MCF 10A (cell line): ENCODE measurements at places on chromosomes 4 and X. TPM values are rescaled to one million over a fixed set of nuclear protein-coding genes. Genes with fewer than 3 reads are reported as not detected.
A peak's percentile ranks its signal among the peaks of the same experiment; 100 is the strongest.

The ARAF gene
- total RNA-seq: 53.2 and 63.5 TPM in 2 replicates

DNA sequence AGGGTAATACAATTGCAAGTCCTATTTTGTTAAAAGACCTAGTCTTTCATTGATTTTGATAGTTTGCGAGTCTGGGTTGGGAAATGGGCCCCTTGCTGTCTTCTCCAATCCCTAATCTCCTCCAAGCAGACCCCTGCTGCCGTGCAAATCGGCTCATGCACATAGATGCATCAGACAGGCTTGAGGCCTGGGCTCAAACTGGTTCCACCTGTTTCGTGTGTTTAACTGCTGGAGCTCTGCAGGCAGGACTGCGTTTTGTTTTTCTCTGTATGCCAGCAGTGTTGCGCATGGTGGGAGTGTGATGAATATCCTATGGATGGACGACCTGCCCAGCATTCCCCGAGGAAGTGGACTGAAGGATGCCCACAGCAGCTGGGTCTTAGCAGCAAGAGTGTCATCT, 133.9 kb downstream of the PDGFRA start:
- no peak for DNase-seq
- H3K4me1 ChIP-seq: no peaks in the 10 kb centered on the region
- peaks cover 2% of the 10 kb centered on the region for H3K27me3 ChIP-seq
- H3K36me3 ChIP-seq: peaks cover 6% of the 10 kb centered on the region

- no peak overlapping the region for H3K4me3 ChIP-seq
- H3K4me1 ChIP-seq: peaks cover 35% of the 10 kb centered on the region
- peaks cover 12% of the 10 kb centered on the region for H3K36me3 ChIP-seq
- no peak overlapping the region for H3K27ac ChIP-seq
- DNase-seq: no peak
- H3K27me3 ChIP-seq: no peaks in the 10 kb centered on the region
Observed at GRCh38 chr4:78660559-78660958, 109.0 kb downstream of the ANXA3 start.

DNA sequence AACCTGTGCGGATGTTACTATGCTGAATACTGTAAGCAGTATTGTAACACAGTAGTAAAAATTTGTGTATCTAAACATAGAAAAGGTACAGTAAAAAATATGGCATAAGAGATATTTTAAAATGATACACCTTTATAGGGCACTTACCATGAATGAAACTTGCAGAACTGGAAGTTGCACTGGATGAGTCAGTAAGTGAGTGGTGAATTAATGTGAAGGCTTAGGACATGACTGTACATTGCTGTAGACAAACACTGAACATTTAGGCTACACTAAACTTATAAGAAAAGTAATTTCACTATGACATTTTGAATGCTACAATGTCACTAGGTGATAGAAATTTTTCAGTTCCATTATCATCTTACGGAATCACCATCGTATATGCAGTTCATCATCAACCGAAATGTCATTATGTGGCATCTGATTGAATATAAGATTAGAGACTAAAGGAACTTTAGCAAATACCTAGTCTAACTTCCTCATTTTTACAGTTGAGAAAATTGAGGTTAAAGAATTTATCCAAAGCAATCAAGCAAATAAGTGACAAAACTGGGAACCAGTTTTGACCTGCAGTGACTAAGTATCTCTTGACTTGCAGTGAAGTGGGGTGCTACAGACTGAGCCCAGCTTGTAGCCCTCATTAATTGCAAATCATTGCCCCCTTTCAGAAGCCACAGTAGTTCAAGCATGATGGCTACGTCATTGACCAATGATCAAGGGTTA, 55.3 kb downstream of the EGF start:
- no peak overlapping the region for H3K4me3 ChIP-seq
- DNase-seq: peak; percentile 13
- no peaks in the 10 kb centered on the region for H3K4me1 ChIP-seq
- no peaks in the 10 kb centered on the region for H3K27me3 ChIP-seq
- no peak overlapping the region for H3K27ac ChIP-seq

DNA sequence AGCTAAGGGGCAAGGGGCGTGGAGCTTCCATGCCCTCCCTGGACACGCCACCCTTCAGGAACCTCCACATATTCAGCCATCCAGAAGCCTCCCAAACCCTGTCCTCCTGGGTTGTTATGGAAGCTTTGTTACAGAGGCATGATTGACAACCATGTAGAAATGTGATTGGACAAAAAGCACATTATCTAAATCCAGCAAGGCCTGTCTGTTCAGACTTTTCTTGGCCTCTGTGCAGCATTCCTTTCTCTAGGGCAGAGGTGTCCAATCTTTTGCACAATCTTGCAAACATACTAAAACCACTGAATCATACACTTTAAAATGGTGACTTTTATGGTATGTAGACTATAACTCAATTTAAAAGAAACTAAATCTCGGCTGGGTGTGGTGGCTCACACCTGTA, 12.7 kb downstream of the STEEP1 start:
- H3K4me1 ChIP-seq: no peaks in the 10 kb centered on the region
- no peak overlapping the region for H3K27ac ChIP-seq
- H3K27me3 ChIP-seq: no peaks in the 10 kb centered on the region
- H3K4me3 ChIP-seq: no peak overlapping the region
- peak; percentile 2 for DNase-seq

GRCh38 chrX:97074400-97074799, 190.7 kb downstream of the RPA4 start:
- H3K4me1 ChIP-seq: no peaks in the 10 kb centered on the region
- no peak for DNase-seq
- no peak overlapping the region for H3K4me3 ChIP-seq
- H3K27ac ChIP-seq: no peak overlapping the region
- H3K27me3 ChIP-seq: peaks cover 46% of the 10 kb centered on the region

The DOK7 gene
- 1.1 and 5.3 TPM in 2 replicates for total RNA-seq

DNA sequence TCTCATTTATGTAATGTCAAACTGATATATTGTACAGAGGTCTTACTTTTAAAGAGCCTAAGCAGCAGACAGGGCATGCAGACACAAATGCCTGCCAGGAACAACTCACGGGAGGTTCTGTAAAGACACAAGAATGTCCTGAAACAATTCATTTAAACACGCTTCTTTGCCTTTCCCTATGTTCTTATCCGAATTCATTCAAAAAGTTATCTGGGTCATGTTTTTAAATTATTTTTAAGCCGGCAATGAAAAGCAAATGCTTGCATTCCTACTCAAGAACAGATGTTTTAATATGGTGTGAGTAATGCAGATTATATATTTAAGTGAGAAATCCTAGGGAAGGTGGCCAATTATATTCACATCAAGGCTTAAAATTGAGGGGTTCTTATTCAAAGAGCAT, 192.6 kb downstream of the PDGFC start:
- H3K36me3 ChIP-seq: peaks cover 7% of the 10 kb centered on the region
- H3K27ac ChIP-seq: peak overlapping the region; percentile 52
- H3K4me1 ChIP-seq: peaks cover 47% of the 10 kb centered on the region
- no peak for DNase-seq
- no peak overlapping the region for H3K4me3 ChIP-seq

DNA sequence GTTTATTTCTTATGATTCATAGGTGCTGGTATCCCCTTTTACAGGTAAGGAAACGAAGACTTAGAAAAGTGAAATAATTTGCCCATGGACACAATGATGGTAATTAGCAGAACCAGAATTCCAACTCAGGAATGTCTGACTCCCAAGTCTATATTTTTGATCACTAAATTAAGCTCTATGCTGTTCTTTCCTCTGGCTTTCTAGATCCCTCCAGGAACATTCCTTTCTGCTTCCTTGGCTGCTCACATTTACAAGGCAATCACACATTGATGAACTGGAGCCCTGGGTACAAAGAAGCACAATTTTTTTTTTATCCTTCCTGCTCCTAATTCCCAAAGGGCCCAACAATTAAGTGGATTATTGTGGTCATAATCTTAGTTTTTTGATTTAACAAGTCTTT, 7.0 kb upstream of the CDKN2AIP start:
- peaks cover 10% of the 10 kb centered on the region for H3K36me3 ChIP-seq
- H3K4me3 ChIP-seq: no peak overlapping the region
- no peak overlapping the region for H3K27ac ChIP-seq
- peaks cover 9% of the 10 kb centered on the region for H3K4me1 ChIP-seq
- H3K27me3 ChIP-seq: no peaks in the 10 kb centered on the region
- no peak for DNase-seq

DNA sequence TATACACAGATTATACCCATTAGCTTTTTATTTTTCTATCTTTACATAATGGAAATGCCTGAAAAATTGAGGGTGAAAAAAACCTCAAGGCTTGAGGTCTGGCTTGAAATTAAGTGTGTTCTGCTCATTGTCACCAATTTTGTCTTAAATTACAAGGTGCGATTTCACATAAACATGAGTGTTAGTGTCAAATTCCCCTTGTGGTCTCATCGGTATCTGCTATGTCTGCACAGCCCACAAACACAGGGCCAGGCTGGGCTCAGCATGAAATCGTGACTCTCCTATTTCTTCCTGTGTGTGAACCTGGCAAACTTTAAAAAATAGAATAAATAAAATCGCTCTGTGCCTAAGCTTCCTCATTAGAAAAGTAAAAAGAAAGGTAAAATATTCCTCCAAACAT, 109.1 kb downstream of the CRLF2 start:
- no peak overlapping the region for H3K4me3 ChIP-seq
- no peak overlapping the region for H3K27ac ChIP-seq
- H3K36me3 ChIP-seq: no peaks in the 10 kb centered on the region
- DNase-seq: no peak
- no peaks in the 10 kb centered on the region for H3K27me3 ChIP-seq

DNA sequence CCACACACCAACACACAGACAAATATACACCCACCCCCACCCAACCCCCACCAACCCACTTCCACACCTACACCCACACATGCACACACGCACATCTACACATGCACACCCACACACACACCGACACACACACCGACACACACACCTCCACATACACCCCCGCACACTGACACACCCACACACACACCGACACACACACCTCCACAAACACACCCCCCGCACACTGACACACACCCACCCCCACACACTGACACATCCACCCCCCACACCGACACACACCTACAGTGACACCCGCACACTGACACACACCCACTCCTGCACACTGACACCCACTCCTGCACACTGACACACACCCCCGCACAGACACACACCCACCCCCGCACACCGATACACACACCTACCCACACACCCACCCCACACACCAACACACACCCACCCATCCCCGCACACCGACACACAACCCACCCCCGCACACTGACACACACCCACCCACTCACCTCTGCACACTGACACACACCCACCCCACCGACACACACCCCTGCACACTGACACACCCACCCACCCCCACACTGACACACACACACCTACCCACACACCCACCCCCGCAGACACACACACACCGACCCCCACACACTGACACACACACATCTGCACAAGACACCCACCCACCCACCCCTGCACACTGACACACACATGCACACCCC, 31.1 kb downstream of the FGFRL1 start:
- no peak for DNase-seq
- no peak overlapping the region for H3K27ac ChIP-seq
- H3K4me3 ChIP-seq: no peak overlapping the region
- no peaks in the 10 kb centered on the region for H3K27me3 ChIP-seq

- H3K36me3 ChIP-seq: no peaks in the 10 kb centered on the region
- peaks cover 34% of the 10 kb centered on the region for H3K27me3 ChIP-seq
- H3K4me1 ChIP-seq: no peaks in the 10 kb centered on the region
- DNase-seq: peak; percentile 35
Observed at GRCh38 chrX:69597399-69597798, 18.5 kb upstream of the EDA start.

DNA sequence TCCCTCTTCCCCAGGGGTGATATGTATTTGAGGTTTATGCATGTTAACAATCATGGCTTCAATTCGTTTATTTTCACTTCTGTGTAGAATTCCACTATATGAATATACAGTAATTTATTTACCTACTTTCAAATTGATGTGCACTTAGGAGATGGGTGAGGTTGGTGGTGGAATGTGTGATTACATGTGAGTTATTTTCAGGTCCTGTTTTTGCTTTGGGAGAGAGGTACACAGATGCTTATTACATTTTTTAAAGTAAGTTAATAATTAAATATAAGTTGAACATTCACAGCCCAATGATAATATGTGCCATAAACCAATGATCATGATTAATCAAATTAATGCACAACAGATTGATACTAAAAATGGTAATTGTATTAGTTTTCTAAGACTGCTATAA, 79.5 kb downstream of the SPRY1 start:
- H3K4me3 ChIP-seq: no peak overlapping the region
- no peak for DNase-seq
- no peaks in the 10 kb centered on the region for H3K27me3 ChIP-seq
- H3K4me1 ChIP-seq: peaks cover 19% of the 10 kb centered on the region
- H3K36me3 ChIP-seq: peaks cover 5% of the 10 kb centered on the region
